CD8-positive, alpha-beta memory T cell (primary cell): ENCODE measurements at places on chromosomes 12 and 14.

GRCh38 chr12:39779768-39780340 is 160.3 kb upstream of the ABCD2 start:
- DNase-seq: no peak

DNA sequence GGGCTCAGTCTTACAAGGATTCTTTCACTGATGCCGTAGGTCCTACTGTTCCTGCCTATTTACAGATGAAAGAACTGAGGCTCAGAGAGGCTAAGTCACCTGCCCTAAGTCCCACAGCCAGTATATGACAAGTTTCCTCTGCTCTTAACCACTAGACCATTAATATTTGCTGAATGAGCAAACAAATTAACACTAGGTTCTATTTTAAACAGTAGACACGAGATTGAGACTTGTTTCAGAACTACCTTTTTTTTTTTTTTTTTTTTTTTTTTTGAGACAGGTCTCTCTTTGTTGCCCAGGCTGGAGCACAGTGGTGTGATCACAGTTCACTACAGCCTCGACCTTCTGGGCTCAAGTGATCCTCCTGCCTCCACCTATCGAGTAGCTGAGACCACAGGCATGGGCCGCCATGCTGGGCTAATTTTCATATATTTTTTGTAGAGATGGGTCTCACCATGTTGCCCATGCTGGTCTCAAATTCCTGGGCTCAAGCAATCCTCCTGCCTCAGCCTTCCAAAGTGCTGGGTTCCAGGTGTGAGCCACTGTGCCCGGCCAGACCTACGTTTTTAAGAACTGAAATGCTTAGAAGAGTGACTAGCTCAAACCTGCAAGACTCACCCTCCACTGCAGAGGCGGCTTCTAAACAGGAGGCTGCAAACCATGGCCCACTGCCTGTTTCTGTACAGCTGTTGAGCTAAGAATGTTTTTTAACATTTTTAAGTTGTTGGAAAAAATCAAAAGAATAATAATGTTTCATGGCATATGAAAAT is 12.9 kb downstream of the SYNE3 start:
- no peak for DNase-seq

DNA sequence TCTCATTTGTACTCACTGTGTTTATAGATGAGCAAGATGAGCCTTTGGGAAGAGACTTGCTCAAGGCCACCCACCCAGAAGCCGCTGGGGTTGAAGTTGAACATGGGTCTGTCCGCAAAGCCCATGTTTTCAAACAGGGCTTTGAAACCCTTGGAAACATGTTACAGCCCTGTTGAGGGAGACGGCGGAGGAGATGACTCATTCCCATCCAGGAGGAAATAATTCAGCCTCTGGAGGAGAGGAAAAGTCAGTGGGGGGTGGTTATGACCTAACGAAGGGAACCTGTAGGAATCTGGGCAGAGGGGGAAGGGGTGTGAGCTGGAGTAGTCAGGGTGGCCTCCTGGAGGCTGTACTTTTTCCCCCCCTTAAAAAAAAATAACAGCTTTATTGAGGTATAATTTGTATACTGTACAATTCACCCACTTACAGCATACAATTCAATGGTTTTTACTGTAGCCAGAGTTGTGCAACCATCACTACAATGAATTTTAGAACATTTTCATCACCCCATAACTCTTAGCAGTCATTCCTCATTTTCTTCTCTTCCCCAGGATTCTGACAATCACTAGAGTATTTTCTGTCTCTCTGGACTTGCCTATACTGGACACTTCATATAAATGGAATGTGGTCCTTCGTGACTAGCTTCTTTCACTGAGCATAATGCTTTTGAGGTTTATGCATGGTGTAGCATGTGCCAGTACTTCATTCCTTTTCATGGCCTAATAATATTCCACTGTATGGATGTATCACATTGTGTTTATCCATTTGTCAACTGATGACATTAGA is 1.9 kb upstream of the RIN3 start:
- DNase-seq: no peak

- DNase-seq: no peak
Observed at GRCh38 chr12:19712041-19712440, 272.7 kb downstream of the AEBP2 start.

DNA sequence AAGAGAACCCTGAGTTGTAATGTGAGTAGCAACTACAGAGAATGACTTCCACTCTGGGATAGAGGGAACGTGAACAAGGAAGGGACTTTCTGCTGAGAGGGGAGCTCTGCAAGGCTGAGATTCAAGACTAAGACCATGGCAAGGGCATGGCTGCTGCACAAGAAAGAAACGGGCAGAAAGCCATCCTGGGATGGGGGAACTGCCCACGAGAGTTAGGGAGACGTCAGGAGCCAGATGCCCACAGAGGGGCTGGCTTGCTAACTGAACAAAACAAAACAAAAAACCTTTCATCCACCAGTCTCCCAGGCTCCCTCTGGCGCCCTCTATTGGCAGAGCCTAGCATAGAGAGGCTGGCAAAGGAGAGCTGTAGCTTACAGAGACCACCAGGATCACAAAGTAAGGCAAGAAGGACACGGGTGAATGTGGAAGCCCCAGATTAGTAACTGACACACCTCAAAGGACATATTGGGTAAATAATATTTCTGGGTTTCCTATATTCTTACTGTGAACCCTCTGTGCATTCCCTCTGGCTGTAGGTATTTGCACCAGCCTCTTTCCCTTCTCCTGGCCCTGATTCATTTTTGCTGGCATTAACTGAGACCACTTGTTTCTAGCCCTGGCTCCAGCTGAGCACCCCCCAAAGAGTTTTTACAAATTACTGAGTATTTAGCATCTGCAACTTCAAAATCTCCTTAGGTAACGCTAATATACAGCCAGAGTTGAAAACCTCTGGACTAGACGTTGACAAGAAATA is 338.3 kb downstream of the EMP1 start:
- DNase-seq: no peak

GRCh38 chr12:50550530-50551223 is 45.9 kb downstream of the DIP2B start:
- no peak for DNase-seq

DNA sequence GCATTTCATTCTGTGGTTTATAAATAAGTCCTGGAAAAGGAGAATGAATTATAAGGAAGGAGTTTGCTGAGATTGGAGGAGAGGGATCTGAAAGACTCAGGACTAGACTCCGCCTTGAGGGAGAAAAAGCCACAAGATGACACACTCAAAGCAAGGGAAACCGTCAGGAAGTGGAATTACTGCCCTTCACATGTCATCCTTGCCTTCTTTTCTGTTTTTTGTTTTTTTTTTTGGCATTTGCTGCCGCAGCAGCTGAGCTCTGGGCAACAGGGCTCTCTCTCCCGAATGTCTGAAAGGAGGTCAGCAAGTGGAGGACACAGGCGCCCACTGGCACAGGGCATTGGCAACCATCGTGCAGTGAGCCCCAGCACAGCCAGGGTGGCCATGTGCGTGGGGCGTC is 344.9 kb downstream of the DPF3 start:
- no peak for DNase-seq
